ENCODE measurements at places on chromosomes 5 and 9.

- DNase-seq, result no peak
These were observed 28.4 kb downstream of the CSF1R start for GRCh38 chr5:150057996-150058395.

DNA sequence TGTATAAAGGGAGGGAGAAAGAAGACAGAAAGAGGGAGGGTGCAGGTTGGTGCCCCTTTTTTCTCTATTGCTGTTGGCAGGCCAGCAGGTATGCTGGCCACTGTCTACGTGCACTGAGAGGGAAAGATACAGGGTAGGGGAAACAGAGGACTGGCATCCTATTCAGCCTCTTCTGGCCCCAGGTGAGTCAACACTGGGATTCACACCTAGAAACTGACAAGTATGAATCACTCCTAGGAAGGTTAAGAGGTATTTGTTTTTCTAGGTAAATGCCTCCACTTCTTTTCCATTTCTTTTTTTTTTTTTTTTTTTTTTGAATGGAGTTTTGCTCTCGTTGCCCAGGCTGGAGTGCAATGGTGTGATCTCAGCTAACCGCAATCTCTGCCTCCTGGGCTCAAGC, 2.8 kb upstream of the UBAP1 start:
- no peak for DNase-seq

- no peak for DNase-seq
These were observed 13.1 kb upstream of the ZNF79 start for GRCh38 chr9:127411122-127411521.

DNA sequence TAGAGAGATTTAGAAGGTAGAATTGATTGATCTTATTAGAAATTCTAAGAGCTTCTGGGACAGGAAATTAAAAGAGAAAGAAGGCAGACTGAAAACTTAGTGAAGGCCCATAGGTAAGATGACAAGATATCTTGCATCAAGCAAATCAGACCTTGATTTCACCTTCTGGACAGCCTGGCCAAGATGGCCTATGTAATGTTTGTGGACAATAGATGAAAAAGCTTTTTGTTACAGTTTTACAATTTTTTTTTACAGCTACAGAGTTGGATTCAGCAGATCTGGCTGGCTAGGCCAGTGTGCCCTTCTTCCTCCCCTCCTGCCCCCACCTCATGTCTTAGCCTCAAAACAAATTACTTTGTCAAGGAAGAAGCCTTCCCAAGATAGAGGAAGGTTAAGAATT, 21.6 kb upstream of the HEMGN start:
- DNase-seq, result no peak

DNA sequence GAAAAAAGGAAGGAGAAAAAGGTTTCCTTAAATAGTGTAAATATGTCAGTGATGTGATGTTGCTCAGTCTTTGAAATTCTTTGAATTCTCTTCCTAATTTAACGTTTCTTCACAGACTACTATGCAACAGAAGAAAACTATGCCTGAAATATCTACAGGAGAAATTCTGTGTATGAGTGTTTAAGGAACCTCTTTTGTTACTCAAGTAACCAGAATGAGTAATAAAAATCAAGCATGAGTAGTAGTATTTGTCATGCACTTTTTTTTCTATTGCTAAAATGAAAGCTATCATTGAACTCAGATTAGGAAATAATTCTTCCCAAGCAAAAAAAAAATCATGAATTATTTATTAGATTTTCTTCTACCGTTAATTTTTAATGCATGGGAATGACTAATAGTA, 20.3 kb upstream of the THG1L start:
- no peak for DNase-seq

- no peak for DNase-seq
These were observed 60.5 kb upstream of the ENTREP1 start for GRCh38 chr9:69264526-69264925.

DNA sequence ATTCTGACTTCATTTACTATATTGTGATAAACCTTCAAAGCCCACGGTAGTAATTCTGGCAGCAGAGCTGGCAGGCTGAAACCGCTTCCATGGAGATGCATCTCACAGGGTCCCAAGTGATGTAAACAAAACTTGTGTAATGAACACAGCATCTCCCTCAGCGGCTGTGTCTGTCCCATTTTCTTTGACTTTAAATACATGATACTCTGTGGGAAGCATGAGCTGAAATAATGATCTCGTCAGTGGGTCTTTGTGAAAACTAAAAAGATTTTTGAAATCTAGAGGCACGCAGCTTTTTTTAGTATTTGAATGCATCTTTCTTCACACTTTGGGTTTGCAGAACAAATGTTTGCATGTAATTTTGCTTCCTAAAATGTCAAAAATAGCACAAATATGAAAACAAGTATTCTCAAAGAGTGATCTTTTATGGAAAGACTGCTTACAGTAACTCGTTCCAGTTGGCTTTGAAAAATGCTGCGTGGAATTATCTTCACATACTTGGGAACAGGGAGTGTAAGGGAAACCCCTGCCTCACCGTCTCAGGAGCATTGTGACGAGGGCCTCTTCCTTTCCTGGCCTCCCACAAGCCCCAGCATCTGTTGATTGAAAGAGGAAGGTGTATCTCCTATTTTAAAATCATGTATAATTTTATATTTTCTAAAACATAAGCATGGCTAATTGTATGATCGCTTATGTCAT, 18.1 kb upstream of the LPCAT1 start:
- no peak for DNase-seq

- DNase-seq, result peak; percentile 92
These were observed 74.6 kb downstream of the LMNB1 start for GRCh38 chr5:126851501-126852011.

All from esophagus muscularis mucosa (tissue), 4 donors.